ENCODE measurements at places on chromosomes 11 and 22. TPM values are rescaled to one million over a fixed set of nuclear protein-coding genes. Genes with fewer than 3 reads are reported as not detected.

The RFPL2 gene
- not detected for total RNA-seq

The VSIG2 gene
- total RNA-seq: 160 TPM

The CPT1A gene
- 98.9 TPM for total RNA-seq

The ANO9 gene
- 129 TPM for total RNA-seq
